ENCODE measurements at places on chromosomes 16 and 17.

- no peak for DNase-seq
Measured at GRCh38 chr16:4103745-4104144, 12.5 kb downstream of the ADCY9 start.

DNA sequence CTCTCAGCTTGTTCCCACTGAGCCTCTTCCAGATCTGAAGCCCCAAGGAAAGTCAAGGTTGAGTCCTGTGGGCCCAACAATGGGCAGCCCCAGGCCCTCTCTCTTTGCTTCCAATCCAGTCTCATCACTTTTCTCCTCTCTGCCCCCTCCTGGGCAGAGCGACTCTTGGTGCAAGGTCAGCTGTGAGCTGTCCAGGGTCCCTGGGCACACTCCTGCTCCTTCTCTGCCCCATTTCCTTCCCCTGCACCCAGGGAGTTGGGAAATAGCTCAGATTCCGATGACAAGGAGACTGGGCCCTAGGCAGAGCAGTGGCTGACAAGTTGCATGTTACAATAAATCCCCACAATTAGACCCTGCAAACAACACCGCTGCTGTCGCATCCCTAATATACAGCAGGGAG lies 16.1 kb upstream of the CRHR1 start:
- DNase-seq = no peak

DNA sequence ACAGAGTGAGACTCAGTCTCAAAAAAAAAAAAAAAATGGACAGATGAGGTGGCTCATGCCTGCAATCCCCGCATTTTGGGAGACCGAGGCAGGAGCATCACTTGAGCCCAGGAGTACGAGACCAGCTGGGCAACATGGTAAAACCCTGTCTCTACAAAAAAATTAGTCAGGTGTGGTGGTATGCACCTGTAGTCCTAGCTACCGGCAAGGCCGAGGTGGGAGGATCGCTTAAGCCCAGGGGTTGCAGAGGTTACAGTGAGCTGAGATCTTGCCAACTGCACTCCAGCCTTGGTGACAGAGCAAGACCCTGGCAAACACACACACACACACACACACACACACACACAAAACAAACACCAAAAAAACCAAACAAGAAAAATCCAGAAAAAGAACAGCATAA lies 7.7 kb upstream of the ENGASE start:
- no peak for DNase-seq

DNA sequence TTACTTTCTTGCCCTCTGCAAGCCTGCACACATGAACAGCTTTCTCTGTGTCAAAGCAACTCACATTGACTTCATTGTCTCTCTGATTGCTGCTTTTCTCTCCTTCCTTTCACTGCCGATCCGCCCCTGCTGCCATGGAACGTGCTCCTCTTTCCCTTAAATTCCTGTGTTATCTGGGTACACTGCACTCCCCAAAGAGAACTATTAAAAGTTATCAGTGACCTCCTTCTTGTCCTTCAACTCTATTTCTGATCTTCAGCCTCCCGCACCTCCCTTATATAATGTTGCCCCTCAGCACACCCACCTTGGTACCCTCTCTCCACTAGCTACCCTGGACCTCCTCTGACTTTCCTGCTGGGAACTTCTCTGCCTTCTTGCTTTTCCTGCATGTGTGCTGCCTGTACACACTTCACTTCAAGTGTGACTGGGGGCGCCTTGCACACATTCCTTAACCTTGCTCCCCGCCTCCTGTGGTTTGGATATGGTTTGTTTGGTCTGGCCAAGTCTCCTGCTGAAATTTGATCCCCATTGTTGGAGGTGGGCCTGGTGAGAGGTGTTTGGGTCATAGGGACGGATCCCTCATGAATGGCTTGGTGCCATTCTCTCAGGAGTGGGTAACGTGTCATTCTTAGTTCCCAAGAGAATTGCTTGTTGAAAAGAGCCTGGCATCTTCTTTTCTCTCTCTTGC lies 26.7 kb upstream of the PMP22 start:
- no peak for DNase-seq

DNA sequence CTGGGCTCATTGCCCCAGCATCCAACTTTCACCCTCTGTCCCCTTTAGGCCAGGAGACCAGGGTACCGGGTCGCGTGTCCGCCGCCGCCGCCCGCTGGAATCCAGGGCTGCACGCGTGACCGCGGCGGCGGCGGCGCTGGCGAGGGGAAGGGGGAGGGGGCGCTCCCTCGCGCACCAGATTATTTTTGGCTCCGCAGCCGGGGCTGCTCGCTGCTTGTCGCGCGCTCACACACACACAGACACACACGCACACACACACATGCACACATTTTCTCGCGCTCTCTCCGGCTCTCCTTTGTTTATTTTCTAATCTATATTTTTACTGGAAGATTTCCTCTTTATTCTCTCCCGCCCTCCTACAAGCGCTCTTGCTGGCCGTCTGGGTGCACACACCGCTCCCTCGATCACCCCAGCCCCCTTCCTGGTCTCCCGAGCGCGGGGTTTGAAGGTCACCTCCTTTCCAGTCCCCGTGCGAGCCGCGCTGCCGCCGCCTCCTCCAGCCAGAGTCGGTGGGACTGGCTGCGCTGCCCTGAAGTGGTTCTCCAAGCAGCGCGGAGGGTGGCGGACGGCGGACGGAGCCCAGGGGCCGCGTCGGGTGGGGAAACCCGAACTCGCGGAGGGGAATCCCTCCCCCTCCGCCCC lies 921.4 kb upstream of the EEF2KMT start:
- no peak for DNase-seq

DNA sequence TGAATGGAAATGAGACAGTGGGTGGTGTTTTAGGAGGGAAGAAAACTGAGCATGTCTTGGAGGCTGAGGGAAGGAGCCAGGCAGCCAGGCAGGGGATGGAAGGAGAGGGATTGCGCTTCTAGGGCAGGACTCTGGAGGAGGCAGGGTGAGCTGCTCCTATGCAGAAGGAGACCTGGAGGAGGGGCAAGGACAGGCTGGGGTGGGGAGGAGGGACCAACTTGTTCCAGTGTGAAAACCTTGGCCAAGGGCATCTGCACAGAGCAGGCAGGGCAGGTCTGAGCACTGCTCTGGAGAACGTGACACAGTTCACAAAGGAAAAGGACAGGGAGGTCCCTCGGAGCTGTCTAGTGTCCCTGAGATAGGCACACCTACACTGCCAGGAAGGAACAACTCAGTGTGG lies 5.5 kb downstream of the GALK1 start:
- DNase-seq = no peak

GRCh38 chr17:32584792-32585191 lies 98.0 kb downstream of the CDK5R1 start:
- no peak for DNase-seq

DNA sequence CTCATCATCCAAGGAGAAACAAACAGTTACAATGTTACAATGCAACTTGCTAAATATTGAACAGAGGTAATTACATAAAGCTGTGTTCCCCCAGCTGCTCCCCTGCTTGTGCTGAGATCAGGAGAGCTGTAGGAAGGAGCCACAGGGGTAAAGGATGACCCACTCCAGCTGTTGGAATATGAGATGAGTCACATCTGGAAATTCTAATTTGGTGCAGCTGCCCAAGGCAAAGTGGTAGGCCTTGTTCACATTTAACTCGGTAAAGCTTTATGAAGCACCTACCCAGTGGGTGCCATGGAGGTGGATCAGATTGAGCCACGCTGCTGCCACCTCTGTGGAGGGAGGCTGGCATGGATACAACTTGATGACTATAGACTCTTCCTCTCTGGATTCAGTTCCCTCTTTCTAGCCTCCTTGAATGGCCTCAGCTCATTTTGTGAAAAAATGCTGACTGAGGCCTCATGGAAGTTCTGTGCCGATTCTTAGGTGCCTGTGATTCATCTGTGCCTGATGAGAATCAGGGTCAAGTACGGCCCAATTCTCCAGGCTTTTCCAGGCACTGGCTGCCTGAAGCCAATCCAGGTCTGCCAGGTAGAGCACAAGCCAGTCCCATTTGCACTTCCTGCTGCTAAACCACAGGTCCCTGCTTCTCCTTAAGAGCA lies 7.4 kb downstream of the ZNF689 start:
- DNase-seq = no peak

Measured in NCI-H2029 (cell line).